ENCODE measurements at places on chromosomes 6 and 20. TPM values are rescaled to one million over a fixed set of nuclear protein-coding genes. Genes with fewer than 3 reads are reported as not detected.

Gene ULBP1
- total RNA-seq: 0.30 TPM

DNA sequence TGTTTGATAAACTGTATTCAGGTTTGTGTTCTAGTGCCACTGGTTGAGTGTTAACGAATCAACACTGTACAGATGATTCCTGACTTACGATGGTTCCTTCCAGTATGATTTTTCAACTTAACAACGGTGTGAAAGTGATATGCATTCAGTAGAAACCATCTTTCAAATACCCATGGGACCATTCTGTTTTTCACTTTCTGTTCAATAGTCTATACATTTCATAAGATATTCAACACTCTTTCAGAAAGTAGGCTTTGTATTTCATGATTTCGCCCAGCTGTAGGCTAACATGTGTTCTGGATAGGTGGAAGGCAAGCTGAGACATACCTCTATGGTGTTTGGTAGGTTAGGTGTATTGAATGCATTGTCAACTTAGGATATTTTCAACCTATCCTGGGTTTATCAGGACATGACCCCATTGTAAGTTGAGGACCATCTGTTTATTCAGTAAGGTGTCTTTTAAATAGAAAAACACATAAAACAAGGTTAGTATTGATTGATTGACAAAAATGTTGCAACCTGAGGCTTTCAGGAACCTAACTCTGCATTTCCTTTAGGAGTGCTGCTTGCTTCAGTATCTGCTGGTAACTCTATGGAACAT, 32.3 kb downstream of the SYNJ2 start:
- DNase-seq: no peak

DNA sequence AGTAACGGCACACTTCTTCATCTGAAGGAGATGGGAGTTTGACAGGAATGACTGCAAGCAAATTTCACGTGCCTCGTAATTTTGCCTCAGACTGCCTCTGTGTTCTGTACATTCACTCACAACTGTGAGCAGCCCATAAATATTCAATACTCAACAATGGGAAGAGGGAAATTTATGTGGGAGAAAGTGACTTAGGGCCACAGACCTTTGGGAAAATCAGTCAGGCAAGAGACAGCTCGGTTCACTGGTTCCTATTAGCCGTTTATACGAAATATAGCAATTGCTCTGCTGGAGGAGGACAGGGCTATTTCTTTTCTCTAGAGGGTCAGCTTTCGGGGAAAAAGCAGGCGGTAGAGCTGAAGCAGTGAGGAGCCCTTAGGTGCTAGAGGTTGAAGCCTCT, 28.0 kb downstream of the OPN5 start:
- DNase-seq: no peak

Gene CST4
- total RNA-seq: not detected

GRCh38 chr6:9250852-9251251, 815.5 kb upstream of the SLC35B3 start:
- no peak for DNase-seq

- DNase-seq: no peak
Observed at GRCh38 chr6:74969591-74970267, 236.1 kb downstream of the COL12A1 start.

GRCh38 chr20:62201173-62202082, 18.6 kb downstream of the MTG2 start:
- DNase-seq: peak; percentile 39

Gene PI16
- total RNA-seq: 15.1 TPM

- no peak for DNase-seq
Observed at GRCh38 chr20:62858058-62858830, 3.4 kb downstream of the TCFL5 start.

DNA sequence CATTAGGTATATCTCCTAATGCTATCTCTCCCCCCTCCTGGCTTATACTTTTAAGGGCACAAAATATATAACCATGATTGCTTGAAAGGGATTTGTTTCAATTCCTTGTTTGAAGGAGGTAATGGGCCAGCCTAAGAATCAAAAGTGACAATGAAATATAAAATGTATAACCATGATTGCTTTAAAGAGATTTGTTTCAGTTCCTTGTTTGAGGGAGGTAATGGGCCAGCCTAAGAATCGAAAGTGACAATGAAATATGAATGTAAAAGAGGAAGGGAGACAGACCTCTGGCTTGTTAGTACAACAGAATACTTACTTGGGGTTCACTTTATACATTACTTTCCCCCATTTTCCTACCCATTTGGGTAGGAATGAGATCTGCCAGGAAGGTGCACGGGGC, 55.5 kb downstream of the FOXC1 start:
- DNase-seq: no peak

GRCh38 chr6:107603006-107603370, 113.1 kb downstream of the SOBP start:
- no peak for DNase-seq

GRCh38 chr6:156599978-156600590, 177.1 kb upstream of the ARID1B start:
- DNase-seq: no peak

DNA sequence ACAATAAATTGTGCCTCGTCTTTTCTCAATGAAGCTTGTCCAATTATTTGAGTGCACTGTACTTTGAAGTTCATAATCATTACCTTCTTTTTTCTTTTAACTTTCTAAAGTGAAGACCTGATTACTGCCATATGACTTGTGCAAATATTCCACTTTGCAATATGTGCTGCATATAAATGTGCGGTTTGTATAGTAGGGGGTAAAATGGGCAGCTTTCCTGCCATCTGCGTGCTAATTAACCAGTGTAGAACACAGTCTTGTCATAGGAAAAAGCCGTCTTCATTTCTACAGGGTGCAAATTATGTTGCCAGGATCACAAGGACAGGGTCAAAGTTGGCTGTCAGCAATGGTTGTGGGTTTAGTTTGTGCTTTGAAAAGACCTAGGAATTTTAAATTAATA, 397.0 kb downstream of the NKAIN2 start:
- no peak for DNase-seq

DNA sequence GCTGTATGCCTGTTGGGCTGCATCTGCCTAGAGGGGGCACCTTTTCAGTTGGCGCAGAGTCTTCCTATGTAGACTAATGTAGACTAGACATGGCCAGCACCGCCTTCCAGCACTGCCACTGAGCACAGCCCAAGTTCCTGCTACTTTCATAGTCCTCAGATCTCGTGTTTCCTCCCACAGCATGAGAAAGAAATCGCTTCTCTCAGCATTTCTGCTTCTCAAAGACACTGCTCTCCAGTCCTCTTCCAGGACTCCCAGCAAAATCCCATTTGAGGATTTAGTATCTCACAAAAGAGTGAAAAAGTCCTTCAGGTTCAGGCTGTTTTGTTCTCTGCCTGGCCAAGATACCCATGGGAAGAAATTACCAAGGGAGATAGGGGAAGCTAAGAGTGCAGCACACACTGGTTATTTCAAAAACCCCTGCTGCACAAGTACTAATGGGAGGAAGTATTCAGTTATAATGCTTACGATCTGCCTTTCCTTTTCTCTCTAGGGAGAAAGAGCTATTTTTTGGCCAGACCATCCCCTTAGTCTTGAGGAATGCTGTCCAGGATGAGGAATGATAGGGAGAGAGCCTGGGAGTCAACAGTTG, 35.7 kb downstream of the OGFRL1 start:
- DNase-seq: no peak

DNA sequence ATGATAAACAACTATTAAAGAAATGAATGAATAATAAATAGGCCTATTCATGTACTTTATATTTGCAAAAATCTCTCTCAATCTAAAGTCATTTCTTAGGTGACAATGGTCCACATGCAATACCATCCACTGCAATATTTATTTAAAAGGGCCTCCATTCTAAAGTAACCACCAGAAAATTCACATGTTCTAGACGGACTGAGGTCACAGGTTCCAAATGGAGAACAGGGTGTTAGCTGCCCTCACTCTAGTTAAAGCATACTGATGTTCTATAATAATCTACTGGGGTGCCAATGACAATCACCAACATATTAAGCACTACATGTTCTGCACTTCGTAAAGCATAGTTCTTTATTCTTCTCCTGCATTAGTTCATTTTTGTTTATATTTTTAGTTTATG, 1.2 kb downstream of the HBS1L start:
- no peak for DNase-seq

Gene HTR1E
- not detected for total RNA-seq

GRCh38 chr20:25532015-25532751, 53.1 kb downstream of the NINL start:
- no peak for DNase-seq

Gene SIGLEC1
- total RNA-seq: 9.5 TPM

DNA sequence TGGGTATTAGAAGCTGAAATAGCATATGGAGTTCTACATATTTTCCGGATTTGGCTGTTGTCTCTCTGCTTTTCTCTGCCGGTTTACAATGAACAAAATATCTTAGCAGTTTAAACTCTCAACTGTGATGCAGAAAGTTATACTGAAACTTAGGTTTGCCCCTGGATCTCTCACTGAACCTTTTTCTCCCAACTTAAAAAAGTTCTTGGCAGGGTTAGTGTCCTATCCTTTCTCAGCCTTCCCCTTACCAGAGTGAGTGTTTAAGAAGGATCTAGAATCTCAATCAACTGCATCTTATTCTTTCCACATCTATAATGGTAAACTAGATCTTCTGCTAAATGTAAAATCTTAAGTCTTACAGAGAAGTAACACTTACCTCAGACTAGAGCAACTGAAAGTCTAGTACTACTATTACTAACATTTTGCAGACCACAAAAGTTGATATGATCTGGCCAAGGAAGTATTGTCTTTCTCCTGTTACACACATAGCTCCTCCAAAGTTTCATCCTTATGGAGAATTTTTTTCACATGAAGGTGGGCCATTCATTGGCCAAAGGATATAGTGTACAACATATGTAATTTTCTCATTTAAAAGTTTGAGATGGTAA, 392.3 kb upstream of the RUNX2 start:
- DNase-seq: no peak

- DNase-seq: no peak
Observed at GRCh38 chr6:23655525-23655924, 470.5 kb upstream of the NRSN1 start.

- no peak for DNase-seq
Observed at GRCh38 chr6:152129691-152130151, 322.2 kb downstream of the ESR1 start.

- DNase-seq: no peak
Observed at GRCh38 chr6:54850114-54850513, 3.5 kb downstream of the FAM83B start.

DNA sequence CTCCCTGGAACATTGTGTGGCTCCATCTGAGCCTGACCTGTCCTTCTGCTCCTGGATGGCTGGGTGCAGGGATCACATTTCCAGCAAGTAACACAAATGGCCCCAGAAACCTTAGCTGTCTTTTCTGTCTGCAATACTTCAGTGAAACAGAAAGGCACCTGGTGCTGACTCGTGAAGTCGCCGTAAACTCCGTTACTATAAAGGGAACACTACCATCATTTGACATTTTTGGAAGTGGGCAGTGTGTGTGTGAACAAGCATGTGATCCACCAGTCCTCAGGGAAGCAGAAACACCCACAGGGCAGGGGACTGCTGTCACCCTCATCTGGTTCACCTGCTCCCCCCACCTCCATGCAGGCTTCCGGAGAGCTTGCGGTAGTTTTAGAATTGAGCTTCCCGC, 23.9 kb downstream of the SERPINB6 start:
- no peak for DNase-seq

DNA sequence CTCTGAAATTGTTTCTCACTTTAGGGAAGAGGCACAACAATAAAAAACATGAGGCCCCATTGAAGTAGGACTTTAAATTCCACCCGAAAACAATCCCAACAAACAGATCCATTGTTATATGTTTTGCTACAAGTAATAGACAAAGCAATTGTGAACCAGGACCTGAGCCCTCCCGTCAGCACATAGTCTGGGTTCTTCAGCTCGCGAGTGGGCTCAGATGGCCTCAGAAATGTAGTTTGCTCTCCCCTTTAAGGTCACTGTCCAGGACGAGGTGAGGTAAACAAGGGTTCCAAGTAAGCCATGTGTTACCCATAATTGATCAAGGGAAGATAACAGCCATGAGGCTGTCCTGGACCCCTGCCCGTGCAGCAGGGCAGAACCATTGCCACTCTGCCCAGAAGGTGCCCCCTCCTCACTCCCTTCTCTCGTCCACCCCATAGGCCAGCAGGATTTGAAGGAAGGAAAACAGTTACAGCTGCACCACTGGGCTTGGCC, 160.1 kb upstream of the QKI start:
- DNase-seq: no peak

- no peak for DNase-seq
Observed at GRCh38 chr6:140773276-140773675, 1359.4 kb upstream of the GJE1 start.

DNA sequence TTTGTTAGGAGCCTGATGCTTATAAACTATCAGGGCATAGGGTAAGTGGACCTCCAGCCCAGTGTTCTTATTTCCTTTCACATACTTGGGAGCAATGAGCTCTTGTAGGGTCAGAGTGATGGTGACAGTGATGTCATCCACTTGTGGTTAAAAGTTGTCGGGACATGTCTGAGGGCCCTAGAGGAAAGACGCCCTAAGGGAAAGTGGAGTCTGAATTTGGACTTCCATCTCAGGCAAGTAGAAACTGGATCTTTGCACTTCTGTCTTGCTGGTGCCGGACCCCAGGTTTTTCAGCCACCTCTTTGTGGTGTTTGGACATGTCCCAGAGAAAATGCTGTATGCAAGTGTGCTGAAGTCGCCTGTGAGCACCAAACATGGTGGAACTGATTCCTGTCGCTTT, 900.5 kb downstream of the C6orf118 start:
- no peak for DNase-seq

GRCh38 chr6:26064619-26065257, 22.5 kb upstream of the HFE start:
- no peak for DNase-seq

DNA sequence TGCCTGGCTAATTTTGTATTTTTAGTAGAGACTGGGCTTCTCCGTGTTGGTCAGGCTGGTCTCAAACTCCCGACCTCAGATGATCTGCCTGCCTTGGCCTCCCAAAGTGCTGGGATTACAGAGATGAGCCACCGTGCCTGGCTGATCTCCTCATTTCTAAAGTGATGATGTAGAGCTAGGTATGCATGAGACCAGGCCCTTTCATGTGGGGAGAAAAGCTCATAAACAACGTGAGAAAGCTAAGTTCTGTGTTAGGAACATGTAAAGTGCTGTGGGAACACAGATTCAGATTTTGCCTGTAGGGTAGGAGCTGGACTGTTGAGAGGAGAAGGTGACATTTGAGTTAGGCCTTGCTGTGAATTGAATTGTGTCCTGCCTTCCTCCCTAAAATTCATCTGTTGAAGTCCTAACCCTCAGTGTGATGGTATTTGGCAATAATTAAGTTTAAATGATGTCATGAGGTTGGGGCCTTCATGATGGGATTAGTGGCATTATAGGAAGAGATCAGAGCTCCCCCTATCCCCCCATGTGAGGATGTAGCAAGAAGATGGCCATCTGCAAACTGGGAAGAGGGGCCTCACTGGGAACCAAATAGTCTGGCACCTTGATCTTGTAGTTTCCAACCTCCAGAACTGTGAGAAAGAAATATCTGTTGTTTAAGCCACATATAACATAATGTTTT, 49.2 kb downstream of the SCAND1 start:
- DNase-seq: no peak

Gene LAMP5
- total RNA-seq: not detected

Gene ARMC2
- 9.5 TPM for total RNA-seq

Gene HAO1
- total RNA-seq: not detected

Gene LHFPL5
- not detected for total RNA-seq

Gene TRMT6
- 6.1 TPM for total RNA-seq

- no peak for DNase-seq
Observed at GRCh38 chr20:36676701-36677421, 30.9 kb upstream of the SLA2 start.

- DNase-seq: no peak
Observed at GRCh38 chr6:99613705-99614429, 7.2 kb downstream of the PRDM13 start.

Gene MOXD1
- 3.1 TPM for total RNA-seq

Gene RFX6
- not detected for total RNA-seq

Gene UNC5CL
- 0.60 TPM for total RNA-seq

GRCh38 chr6:143878272-143878760, 14.0 kb downstream of the ZC2HC1B start:
- no peak for DNase-seq
